ENCODE measurements at places on chromosomes 2 and 18. TPM values are rescaled to one million over a fixed set of nuclear protein-coding genes. Genes with fewer than 3 reads are reported as not detected.

ANKRD62 gene
- not detected for total RNA-seq

GULP1 gene
- total RNA-seq, result 99.3 TPM

COL4A4 gene
- 3.4 TPM for total RNA-seq

MTCL1 gene
- total RNA-seq, result 50.5 TPM

SLC9A4 gene
- total RNA-seq, result 3.2 TPM

LOXHD1 gene
- total RNA-seq, result 0.14 TPM

LPIN1 gene
- 23.6 TPM for total RNA-seq

REG3G gene
- total RNA-seq, result not detected

NTSR2 gene
- not detected for total RNA-seq

TUBA3E gene
- total RNA-seq, result not detected

UGT1A8 gene
- not detected for total RNA-seq

HOXD10 gene
- 5.1 TPM for total RNA-seq

RTKN gene
- total RNA-seq, result 88.4 TPM

GPR75 gene
- 1.6 TPM for total RNA-seq

POTEJ gene
- not detected for total RNA-seq

SALL3 gene
- 2.1 TPM for total RNA-seq

DNA sequence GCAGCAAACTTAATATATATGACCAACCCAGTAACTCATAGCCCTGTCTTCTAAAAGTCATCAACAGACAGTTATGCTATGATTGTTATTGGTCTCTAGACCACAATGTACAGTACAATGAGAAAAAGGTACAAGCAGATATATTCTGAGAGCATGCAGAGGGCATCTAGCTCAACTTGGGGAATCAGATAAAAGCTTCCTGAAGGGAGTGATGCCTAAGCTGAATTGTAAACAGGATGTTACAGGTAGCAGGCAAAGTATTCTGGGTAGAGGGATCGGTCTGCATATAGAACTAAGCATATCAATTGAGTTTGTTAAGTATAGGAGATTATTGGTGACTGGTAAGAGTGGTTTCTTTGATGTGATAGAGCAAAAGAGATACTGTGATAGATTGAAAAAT, 30.3 kb downstream of the ME2 start:
- no peak for DNase-seq

DNA sequence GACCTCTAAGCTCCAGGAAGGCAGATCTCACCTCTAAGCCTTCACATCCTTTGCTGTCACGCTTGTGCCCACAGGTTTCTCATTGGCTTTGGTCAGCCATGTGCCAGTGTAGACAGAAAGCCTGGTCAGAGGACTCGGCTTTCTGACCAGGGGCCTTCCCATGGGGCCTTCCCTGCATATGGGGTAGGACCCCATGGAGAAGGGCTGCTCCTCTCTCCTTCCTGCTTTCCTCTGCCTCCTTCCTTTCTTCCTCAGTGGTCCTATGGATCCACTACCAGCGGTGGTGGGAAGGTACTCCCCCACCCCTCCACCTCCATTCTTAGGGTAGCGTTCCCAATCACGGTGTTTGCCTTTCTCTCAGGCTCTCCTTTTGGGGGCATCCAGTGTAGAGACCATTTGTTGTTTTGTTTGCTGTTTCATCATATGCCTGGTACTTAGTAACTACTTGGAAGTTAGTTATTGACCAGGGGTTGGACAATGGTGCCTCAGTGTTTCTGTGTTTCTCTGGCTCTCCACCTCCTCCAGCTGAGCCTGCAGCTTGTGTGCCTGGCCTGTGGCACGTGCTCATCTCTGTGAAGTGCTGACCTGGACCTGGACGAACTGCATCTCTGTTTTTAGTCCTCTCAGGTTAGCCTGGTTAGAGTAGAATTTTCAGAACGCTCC, 71.6 kb downstream of the ZNF407 start:
- DNase-seq, result no peak

DNA sequence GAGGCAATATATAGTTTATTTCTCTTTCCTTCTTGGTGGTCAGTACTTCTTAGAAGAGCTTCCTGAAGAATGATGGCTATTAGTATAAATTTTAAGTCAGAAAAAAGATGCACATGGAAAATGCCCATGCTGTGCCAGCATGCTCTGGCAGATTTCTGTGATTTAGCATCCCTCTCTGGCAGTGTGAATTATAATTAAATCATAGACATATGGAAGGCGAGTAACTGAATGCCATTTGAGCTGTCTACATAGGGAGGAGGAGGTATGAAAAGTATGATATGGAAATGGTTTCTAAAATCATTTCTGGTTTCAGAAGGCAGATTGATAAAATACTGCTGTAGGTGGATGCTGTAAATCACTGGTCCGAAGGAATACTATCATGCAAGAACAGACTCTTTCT, 754.9 kb upstream of the LRATD1 start:
- DNase-seq, result no peak

DNA sequence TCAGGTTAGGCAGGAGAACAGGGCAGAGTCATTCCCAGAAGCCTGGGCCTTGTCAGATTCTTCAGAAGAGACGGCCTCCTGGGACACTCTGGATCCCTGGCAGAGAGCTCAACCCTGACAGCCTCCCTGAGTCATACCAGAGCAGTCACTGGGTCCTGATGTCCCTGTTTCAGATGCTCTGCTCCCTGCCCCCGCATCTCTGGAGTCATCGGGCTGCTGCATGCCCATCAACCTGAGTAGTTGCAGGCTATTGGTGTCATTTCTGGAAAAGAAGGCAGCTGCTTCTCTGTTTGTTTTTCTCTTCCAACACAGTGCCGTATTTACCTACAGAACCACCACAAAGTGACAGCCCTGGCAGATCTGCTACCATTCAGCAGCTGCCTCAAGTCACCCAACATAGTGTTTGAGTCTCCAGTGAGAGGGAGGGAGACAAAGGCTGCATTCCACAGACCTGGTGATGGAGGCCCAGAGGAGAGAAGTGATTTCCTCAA, 145.1 kb downstream of the B3GNT2 start:
- peak; percentile 34 for DNase-seq

GRCh38 chr2:5057891-5058351, 634.3 kb upstream of the SOX11 start:
- no peak for DNase-seq

- DNase-seq, result no peak
Measured at GRCh38 chr2:201746551-201746950, 34.2 kb downstream of the ALS2 start.

GRCh38 chr2:27705851-27706622, 42.3 kb downstream of the SLC4A1AP start:
- peak; percentile 99 for DNase-seq

GRCh38 chr2:168039881-168040280, 207.5 kb downstream of the STK39 start:
- no peak for DNase-seq

DNA sequence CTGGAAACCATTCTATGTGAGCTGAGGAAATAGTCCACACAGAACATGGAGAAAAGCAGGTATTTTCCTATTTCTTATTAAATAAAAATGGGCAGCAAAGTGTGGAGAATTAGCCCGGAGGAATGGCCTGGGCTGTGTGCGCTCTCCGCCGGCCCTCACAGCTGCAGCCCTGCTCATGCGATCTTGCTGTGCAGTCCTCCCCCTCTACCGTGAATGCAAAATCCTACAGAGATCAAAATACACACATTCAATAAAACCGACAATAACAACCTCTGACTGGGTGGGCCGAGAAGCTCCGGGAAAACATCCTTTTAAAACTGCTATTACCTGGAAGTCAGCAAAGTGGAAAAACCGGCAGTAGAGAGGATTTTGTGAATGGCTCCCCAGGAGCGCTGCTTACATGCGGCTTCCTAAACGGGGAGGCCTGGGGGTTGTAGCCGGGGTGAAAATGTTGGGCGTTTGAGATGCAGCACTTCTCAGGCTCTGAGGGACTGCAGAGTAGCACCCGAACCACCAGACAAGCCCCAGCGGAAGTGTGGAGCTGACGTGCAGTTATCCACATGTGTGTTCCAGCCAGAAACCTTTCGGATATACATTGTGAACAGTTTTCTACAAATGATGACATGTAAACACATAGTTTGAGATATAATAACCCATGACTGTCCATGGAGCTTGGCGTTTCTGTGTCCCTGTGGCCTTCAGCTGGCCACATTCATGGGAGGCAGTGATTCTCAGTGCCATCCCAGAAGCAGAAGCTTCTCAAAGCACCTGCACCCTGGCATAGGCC, 94.2 kb upstream of the ALKAL2 start:
- no peak for DNase-seq

GRCh38 chr2:43233218-43234212, 7.1 kb upstream of the ZFP36L2 start:
- DNase-seq, result no peak

- DNase-seq, result no peak
Measured at GRCh38 chr2:203830304-203831055, 37.1 kb upstream of the CTLA4 start.

DNA sequence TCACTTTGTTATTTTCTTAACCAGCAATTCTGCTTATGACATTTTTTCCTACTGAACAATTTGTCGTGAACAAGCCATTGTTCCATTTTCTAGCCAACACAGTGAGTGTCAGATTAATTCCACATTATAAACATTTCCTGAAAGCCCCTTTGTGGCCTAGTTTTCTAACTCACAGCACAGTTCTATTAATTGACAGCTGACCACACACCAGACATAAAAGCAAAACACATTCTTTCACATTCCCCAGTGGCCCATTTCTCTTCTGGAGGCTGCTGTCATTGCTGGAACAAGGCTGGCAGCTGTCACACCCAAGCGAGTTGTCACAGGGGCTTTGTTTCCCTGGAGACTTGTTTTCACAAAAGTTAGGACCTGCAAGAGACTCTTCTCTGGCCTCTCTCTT, 50.7 kb downstream of the RNF152 start:
- DNase-seq, result no peak

DNA sequence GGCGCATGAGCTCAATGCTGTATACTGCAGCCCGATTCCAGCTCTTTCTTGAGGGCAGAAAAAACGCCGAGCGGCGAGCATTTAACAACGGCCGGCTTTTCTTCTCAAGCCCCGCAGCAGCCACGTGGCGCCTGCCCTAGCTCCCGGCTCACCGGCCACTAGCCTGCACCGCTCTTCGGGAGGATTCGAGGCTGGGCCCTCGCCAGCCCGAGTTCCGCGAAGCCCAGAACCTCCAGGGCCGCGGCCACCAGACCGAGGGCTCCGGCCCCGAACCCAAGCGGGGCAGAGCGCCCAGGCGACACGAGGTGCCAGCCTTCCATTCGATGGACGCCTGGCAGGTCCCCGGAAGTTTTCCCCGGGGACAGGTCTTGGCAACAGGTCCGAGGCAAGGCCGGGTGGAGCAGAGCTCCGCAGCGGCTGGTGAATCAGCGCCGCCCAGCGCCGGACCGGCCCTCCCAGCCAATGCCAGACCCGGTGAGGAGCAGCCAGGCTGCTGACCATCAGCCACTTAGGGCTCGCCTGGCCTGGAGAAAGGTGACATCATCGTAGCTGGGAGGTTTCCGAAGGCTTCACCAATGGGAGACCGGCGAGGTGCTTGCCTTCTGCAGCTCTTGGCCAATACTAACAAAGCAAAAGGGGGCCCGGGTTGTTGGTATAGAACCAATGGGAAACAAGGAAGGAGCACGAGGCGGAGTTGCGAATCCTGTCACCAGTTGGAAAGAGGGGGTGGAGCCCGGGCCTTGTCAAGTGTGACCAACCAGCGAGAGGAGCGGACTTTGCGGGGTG, 552 bp upstream of the MXD1 start:
- peak; percentile 100 for DNase-seq

- DNase-seq, result no peak
Measured at GRCh38 chr2:50753234-50753633, 278.7 kb downstream of the NRXN1 start.

GRCh38 chr18:24068945-24069693, 54.6 kb downstream of the TTC39C start:
- DNase-seq, result no peak

DNA sequence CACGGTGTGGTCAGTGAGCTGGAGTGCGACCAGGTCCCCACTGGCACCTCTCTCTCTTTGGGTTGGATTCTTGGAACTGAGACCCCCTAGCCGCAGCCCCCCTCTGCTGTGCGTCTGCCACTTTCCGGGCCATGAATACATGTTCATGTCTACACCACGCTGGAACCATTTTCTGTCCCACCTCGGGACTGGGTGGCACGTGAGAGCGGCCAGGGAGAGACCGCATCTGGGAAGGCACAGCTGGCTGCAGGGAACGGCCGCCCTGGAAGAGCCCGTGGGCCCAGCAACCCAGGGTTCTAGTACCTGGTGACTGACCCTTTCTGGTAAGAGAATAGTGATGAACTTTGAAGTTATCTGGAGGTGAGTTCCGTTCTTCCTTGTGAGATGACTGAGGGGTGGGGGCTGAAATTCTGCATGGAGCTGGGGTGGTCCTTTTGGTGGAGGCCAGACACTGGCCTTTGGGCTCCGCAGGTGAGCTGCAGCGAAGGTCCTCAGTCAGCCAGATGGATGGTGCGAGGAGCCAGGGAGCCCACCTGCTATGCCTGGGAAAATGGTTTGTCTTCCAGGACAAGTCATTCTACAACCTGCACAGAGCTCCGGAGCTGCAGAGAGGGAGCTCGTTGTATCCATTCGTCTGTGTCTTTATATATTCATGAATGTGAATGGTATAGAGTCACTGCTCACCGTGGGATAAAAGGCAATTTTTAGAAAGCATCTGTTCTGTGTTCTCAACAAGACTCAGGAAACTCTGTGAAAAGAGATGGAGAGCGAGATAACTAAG, 223.5 kb downstream of the NDUFA10 start:
- DNase-seq, result no peak

- DNase-seq, result no peak
Measured at GRCh38 chr2:24349097-24349496, 11.2 kb downstream of the ITSN2 start.

GRCh38 chr2:98892871-98893270, 43.2 kb downstream of the CRACDL start:
- DNase-seq, result no peak

DNA sequence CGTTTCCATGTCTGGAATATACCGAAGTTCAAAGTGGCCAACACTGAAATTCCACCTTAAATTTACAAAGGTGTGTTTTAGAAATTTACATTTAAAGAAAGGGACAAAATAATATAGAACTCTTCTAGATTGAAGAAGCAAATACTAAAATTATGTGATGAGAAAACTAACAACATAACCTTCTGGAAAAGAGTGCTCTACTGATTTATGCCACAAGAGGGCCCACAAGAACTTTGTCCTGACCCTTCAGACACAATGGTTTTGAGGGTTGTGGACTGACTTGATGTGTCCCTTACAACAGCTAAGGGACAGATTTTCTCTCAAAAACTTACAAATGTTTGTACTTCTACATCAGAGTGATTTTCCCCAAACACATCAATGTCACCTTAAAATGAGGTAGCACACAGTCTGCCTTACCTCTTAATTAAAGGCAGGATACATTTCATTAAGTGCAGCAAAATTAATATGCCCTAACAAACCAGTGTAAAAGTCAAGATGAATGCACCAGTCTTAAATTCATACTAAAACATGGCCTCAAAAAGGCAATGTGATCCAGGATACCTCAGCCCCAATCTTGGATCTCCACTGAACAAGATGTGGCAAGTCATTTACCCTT, 36.2 kb downstream of the EIF2AK3 start:
- DNase-seq, result peak; percentile 35

GRCh38 chr18:55000529-55000928, 41.3 kb upstream of the CCDC68 start:
- DNase-seq, result no peak

GRCh38 chr2:240840435-240841060, 20.5 kb upstream of the KIF1A start:
- DNase-seq, result peak; percentile 34
